ENCODE measurements at places on chromosomes 2 and 18.

GRCh38 chr2:37623971-37624900 lies 47.2 kb downstream of the CDC42EP3 start:
- DNase-seq, result no peak

- DNase-seq, result no peak
Observed at GRCh38 chr2:180647621-180648020, 332.8 kb upstream of the UBE2E3 start.

GRCh38 chr2:134231965-134232340 lies 21.9 kb upstream of the MGAT5 start:
- DNase-seq, result no peak

GRCh38 chr2:233689501-233689900 lies 3.2 kb upstream of the UGT1A6 start:
- no peak for DNase-seq

DNA sequence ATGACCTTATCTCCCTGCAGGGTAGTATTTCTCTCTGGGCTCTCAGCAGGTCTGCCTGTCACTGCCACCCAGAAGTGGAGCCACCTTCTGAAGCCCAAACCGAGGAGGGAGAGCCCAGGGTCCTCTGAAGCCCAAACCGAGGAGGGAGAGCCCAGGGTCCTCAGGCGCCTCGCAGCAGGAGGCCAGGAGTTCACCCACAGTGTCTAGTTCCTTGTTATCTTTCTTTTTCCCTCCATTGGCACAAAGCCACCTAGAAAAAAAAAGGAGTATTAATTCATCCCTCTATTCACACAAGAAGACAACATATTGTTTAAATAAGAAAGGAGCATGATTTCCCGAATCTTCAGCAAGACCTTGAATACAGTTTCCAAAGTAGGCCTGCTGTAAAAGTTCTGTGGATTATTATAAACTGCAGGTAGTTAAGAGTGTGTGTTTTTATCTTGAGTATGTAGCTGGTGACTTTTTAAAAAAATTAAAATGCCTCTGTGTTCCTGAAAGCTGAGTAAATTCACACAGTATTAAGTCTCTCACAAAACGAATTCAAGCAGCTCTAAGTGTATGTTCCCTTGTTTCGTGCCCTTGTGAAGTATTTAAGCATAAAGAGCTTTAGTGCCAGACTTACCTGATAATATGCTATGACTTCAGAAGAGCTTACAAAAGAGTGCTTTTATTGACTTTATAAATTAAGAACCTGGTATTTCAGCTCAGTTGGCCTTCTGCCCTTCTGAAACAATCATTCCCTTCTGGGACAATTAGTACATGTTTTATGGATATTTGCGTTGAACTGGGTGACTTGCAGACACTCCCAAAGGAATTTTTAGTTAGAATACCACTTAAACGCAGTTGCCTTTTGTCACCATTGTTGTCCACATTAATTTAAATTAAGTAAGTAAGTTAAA lies 11.7 kb upstream of the GRHL1 start:
- no peak for DNase-seq

DNA sequence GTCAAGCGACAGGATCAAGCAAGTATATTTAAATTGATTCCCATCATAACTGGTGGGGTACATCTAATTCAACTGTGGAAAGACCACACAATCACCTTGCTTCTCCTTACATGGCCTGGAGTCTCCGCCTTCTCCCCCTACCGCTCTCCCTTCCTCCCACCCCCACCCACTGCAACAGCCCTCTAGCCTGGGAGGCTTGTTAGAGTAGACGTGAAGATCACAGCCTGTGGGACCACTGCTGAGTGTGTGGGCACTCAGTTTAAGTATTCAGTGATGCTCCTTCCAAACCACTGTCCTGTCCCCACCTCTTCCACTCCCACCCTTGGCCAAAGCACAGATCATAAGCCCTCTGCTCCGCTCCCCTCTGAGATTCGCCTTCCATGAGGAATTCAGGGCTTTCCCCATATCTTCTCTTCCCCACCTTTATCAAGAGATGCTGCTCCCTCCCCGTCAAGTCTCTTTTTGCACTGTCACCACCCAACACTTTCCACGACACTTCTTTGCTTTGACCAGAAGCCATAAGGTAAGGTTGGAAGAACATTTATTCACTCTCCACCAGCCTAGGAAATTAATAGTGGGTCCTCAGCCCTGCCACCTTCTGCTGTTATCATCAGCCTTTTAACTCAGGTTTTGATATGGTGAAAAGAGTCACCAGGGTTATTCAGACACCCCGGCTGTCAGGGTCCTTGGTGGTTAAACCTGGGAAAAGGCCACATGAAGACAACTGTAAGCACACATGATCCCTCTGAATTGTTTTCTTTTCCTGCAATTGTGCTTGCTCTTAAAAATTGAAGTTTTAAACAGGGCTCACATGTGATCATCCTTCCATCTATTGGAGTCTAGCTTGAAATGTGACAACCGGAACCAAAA lies 1.7 kb downstream of the METTL4 start:
- DNase-seq, result no peak

GRCh38 chr2:195498176-195498575 lies 158.8 kb upstream of the SLC39A10 start:
- DNase-seq, result no peak

DNA sequence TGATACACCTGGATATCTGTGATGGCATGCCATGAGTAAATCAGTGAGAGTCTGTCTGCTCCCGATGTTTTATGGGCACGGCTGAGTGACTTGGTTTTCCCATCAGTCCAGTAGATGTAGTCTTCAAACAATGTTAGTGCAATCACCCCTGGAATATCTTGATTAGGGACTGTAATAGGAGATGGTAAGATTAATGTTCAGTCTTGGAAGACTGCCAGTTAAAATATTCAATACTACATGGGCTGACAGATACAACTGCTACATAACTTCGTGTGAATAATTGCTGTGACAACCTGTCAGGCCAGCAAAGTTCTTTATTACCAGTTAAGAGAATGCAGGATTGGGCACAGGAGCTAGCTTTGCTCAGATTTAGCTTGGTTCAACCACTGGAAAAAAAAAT lies 1673.3 kb downstream of the LRP1B start:
- DNase-seq, result no peak

DNA sequence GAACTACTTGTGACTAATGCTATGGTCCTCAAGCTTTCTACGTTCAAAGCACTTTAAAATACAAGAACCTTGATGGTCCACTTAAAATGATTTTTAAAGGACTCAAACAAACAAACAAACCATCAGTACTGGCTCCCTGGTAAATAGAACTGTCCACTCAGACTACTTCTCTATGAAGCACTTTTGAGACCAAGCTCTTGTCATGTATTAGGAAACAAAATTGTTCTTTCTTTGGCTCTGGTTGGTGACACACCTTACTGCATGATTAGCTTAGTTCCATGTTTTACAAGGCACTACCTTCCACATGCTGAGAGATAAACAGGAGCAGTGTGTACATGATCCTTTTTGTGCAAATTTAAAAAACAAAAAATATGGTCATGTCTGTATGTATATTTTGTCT lies 19.7 kb downstream of the DARS1 start:
- DNase-seq, result no peak

DNA sequence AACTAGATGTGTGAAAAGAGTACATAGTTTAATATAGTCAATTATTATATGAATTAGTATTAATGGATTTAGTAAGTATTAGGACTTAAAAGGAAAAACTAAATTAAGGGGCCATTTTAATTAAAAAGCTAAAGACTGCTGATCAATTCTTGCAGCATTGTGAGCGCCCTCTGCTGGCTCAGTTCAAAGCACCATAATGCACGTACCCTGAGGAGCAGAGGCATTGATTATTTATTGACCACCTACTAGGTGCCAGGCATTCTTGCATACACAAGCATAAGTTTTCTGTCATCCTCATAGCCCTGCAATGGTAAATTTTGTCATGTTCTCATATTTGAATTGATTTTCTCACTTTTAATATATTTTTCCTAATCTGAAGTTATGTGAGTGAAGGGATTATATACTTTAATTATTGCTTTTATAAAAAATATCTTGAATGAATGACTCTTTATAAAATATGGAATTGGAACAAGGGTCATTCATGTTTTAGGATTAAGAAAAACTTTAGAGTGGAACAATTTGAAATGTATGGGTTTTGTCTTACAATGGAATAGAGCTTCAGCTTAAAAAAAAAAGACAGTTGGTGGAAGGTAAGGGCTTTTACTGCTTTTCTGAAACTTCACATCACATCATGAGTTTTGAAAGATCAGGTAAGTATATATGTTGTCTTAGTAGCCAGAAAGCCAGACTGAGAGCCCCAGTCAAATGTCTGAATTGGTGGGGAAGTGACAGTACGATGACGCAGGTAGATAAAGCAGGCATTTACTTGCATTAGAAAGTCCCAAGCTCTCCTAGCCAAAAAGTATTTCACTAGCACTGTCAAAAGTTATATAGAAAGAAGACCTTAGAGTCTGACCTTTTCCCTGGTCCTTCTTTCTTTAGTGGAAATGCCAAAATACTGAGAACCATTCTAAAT lies 9.7 kb downstream of the ITGA4 start:
- peak; percentile 36 for DNase-seq

GRCh38 chr2:172613615-172614231 lies 57.8 kb downstream of the PDK1 start:
- no peak for DNase-seq

DNA sequence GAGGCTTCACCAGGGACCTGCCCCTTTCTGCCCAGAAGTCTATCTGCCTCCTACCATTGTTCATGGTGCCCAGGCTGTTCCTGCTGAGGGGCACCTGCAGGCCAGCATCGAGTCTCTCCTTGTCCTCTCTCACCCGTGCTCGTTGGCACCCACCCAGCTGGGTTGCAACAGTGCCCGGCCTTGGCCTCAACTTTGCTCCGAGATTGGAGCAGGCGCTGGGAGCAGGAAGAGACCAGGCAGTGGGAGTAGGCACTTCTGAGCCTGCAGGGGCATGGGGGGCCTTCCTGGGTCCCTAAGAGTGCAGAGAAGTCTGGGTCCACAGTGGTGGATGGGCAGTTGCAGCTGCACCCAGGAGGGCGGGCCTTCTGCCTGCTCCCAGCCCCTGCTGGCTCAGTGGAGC lies 75.6 kb downstream of the NCOA1 start:
- DNase-seq, result no peak

DNA sequence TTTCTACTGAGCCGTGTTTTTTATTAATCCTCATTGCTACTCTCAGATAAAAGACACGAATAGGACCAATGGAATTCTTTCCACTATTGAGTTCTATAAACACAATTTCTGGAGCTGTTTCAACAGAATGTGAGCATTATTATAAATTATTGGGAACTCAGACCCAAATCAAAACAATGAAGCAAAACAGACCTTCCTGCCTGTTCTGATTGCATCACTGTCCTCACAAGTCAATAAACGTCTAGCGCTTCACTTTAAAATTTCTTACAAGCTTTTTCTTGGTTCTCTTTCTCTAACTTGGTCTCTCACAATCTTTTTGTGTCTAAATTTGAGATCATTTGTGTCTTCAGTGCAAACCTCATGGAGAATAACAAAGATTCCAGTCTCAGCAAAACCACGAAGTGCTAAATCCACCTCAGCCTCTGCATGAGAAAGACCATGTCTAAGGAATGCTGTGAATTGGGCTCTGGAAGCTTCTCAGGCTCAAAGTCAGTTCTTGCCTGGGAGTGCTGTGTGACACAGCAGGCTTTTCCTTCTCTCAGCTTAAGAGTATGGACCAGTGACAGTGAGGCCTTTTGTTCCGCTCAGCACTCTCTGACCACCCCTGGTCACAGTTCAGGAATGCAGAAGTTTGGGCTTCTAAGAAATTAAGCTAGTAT lies 22.8 kb downstream of the ARHGAP28 start:
- no peak for DNase-seq

DNA sequence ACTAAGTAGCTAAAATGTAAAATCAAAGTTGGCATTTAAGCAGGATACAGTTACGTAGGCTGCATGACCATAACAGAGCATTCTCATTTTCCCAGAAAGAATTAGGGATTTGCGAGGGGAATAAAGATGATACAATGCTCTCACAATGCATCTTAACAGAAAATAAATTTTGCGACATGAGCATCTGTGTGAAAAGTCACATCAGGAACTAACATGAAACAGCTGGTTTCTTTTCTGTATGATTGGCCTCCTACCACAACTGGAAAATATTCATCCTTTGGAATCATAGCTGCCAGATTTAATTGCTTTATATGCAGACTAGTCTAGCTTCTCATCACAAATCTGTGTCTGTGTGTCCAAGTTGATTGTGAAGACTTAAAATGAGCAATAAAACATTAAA lies 66.0 kb downstream of the KCTD18 start:
- no peak for DNase-seq

- no peak for DNase-seq
Observed at GRCh38 chr2:66813525-66813924, 378.6 kb downstream of the MEIS1 start.

GRCh38 chr2:217331523-217332416 lies 471.9 kb upstream of the TNP1 start:
- DNase-seq, result no peak

DNA sequence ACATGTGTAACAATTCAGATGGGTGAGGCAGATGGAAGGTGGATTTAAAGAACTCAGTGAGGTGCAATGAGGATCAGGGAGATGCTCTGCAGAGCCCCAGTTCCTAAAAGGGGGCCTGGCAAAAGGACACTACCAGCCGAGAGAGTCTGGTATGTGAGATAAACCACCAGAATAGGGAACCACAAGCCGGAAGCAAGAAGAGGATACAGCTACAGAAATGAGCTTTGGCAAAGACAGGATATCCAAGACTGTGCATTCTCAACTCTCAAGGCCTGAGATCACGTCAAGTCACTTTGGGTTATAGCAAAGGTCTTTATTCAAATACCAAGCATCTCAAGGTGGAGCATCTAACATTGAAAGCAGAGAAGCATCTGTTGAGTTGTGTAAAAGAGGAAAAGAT lies 293.5 kb downstream of the ARHGAP15 start:
- no peak for DNase-seq

- no peak for DNase-seq
Observed at GRCh38 chr18:77470569-77471413, 221.1 kb downstream of the GALR1 start.

DNA sequence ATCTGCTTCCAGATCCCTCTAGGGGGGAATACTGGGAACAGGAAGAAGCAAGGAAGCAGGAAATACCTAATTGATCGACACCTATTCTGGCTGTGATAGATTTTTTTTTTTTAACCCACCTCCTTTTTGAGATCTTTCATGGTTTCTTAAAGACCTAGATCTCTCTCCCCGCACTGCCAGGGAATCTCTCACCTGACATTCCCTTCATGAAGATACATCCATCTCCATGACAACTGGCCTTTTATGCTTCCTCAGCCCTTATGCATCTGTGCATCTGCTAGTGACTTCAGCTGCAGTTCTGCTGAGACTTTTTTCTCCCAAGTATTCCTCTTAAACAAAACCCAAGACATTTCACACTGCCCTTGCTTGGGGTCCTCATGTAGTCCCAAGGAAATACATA lies 21.1 kb upstream of the CPO start:
- no peak for DNase-seq
